Urinary bladder (tissue), 4 donors: ENCODE measurements at places on chromosomes 11 and 22. TPM values are rescaled to one million over a fixed set of nuclear protein-coding genes. Genes with fewer than 3 reads are reported as not detected.

The KLHDC7B gene
- 0.11 TPM for total RNA-seq

The UBQLN3 gene
- total RNA-seq, result 0.58 TPM

The THY1 gene
- total RNA-seq, result 39.2 TPM

The TTLL12 gene
- 8.1 TPM for total RNA-seq

The SH3BP1 gene
- total RNA-seq, result 10.9 TPM

The PIH1D2 gene
- 4.5 TPM for total RNA-seq

The RFPL1 gene
- total RNA-seq, result not detected

The SNRPD3 gene
- total RNA-seq, result 100 TPM

The CHRDL2 gene
- total RNA-seq, result 0.69 TPM

The SEC14L6 gene
- 1.2 TPM for total RNA-seq

The TRIM48 gene
- total RNA-seq, result not detected

The ACCS gene
- 29.2 TPM for total RNA-seq

The CCDC87 gene
- not detected for total RNA-seq

The KCNK7 gene
- 0.63 TPM for total RNA-seq

The BRSK2 gene
- total RNA-seq, result 3.0 TPM
